ENCODE measurements at places on chromosomes 7 and 10.

- no peak for DNase-seq
Measured at GRCh38 chr7:155181768-155182167, 111.6 kb downstream of the HTR5A start.

DNA sequence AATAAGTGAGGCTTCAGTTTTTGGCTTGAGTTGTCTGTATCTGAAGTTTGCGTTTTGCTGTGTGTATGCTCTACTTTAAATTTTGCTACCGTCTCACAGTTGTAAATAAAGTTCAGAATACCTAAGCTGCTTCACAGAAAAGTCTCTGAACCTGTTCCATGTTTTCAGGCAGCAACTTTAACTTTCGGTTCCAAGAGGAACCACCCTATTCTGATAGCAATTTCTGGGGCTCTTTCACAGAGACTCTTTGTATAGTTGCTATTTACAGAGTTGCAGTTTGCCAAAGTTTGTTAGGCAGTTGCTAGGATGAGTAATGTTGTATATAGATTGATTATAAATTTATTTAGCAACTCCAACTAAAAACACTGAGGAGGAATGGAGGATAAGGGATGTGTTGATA lies 5.7 kb downstream of the FAM221A start:
- no peak for DNase-seq

GRCh38 chr10:112634096-112634830 lies 187.2 kb downstream of the VTI1A start:
- DNase-seq = no peak

DNA sequence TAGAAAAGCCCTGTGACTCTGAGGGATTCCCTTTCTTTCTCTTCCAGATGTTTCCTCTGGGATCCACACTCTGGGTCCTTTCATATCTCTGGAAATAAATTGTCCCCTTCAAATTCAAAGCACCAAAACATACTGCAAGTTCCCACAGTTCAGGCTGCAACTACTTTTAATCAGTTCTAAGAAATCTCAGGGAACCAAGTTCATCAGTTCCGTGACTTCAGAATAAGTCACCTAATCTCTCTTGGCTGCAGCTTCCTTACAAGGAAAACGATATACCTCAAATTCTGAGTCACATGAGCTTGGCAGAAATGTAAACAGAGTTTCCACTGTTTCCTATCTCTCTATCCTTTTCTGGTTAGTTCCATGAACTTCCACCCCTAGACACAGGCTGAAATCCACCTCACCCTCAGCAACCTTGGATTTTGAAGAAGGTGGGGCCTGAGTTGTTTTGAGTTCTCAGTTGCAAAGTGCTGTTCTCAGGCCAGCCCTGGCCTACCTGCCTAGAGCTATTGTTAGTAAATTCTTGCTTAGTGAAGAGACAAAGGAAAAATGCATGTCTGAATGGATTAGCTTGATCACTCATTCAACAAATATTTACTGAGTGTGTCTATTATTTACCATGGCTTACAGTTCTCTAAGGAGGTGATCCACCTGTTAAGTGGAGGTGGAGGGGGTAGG lies 59.3 kb upstream of the IL6 start:
- DNase-seq = no peak

DNA sequence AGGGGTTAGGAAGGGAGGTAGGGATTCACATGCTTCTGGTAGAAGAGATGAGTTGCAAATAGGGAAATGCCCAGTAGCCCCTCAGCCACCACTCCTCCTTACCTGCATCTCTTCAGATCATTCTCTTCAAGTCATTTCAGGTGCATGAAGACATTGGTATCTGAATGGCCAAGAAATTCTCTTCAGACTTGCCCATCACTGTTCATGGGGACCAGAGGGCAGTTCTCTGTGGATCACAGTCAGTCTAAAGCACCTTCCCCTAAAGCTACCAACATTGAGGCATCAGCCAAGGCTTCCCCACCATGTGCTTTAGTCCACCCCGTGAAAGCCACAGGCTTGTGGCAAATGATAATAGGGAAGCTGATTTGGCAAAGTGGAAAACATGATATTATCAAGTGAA lies 319.4 kb upstream of the ZNF32 start:
- DNase-seq = no peak

GRCh38 chr7:27244488-27245123 lies 2.0 kb downstream of the EVX1 start:
- no peak for DNase-seq

DNA sequence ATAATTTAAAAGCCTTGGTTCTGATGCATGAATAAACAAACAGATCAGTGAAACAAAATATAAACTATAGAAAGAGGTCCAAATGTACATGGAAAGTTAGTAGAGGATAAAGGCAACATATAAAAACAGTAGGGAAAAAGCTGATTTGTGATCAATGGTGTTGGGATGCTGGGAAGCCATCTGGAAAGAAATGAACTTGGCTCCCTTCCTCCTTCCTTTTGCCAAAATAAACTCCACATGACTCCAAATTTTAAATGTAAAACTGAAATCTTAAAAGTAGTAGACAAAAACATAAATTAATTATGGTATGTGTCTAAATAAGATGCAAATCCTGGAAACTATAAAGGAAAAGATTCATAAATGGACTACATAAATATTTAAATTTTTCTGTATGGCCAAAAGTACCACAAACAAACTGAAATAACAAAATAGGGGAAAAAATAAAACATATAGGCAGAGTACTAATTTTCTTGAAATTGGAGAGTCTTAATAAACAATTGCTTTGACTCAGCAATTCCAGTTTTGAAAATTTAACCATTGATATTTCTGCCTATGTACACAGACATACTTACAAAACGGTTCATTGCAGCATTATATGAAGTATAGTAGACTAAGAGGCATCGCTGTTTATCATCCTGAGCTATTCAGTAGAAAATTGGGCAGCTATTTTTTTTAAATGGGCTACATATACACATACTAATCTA lies 77.0 kb upstream of the TRIM24 start:
- no peak for DNase-seq

DNA sequence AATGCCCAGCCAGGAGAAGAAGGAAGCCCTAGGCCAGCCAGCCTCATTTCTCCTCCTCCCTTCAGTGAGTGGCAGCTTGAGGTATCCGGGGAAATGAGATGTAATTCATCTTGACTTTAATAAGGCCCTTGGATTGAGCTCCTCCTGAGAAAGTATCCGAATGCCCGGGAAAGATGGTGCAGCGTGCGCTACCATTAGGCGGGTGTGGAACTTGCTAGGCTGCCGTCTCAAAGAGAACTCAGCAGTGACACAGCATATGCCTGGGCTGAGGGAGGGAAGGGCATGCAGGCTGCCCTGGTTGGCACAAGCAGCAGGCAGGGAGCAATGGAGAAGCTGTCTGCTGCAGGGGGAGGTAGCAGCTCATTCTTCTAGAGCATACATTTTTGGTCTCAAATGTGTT lies 659.8 kb upstream of the FOXK1 start:
- DNase-seq = no peak

DNA sequence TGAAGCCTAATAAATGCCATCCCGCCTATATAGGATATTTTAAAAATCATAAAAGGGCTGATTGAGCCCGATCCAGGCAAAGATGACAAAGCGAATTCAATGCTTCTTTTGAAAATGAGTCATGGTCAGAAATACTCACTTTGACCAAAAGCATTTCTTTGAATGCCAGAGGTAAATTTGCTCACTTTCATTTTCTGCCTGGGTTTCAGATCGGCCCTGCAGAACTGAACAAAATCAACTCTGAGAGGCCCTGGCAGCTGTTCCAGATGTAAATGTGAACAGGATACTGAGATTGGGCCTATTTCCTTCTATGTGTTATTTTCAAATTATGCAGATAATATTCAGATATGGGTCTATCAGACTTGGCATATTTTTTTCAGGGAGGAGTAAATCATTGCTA lies 114.8 kb upstream of the ARID5B start:
- DNase-seq = no peak
